NCI-H2029 (cell line): ENCODE measurements at places on chromosomes 12 and 14.

DNA sequence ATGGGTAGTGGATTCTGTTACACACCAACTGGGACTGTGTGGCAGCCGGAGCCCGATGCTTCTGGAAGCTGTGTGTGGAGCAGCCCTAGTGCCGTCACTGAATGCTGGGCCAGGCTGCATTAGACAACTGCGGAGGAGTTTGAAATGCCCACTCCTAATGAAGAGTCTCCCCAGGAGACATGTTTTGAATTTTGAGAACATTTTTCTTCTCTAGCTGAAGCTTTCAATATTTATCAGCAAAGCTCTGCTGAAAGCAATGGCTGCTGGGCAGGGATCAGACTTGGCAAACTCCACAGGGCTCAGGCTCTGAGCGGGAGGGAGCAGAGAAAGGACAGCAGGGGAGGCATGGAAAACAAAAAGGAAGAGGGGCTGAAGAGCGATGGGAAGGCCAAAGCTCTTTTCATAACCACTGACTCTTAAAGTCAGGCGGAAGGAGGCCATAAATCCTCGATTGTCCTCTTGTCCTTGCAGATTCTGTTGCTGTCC, 189.1 kb downstream of the MON2 start:
- DNase-seq: no peak

DNA sequence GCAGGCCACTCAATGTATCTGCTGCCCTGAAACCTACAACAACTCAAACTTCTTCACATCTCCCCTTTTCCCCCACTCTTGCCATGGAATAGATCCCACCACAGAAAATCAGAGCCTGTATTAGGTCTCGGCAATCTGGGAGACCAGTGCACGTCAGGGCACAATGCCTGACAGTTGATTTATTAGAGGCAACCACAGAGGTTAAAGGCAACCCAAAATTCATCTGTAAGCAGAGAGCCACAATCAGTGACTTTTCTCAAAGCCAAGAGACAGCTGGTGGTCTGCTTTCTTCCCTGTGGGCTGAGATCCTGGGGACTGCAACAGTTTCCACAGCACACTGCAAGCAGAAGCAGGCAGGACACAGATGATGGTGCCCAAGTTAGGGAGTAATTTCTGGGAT, 169.0 kb upstream of the NTF3 start:
- DNase-seq: no peak

- no peak for DNase-seq
Observed at GRCh38 chr12:115400011-115400410, 716.0 kb upstream of the TBX3 start.

DNA sequence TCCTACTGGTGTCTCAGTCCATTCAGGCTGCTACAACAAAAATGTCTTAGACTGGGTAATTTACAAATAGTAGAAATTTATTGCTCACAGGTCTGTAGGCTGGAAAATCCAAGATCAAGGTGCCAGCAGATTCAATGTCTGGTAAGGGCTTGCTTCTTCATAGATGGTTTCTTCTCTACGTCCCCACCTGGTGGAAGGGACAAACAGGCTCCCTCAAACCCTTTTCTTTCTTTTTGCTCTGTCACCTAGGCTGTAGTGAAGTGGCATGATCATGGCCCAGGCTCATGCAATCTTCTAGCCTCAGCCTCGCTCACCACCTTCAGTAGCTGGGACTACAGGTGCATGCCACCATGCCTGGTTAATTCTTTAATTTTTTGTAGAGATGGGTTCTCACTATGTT, 106.8 kb upstream of the RPH3A start:
- DNase-seq: no peak

DNA sequence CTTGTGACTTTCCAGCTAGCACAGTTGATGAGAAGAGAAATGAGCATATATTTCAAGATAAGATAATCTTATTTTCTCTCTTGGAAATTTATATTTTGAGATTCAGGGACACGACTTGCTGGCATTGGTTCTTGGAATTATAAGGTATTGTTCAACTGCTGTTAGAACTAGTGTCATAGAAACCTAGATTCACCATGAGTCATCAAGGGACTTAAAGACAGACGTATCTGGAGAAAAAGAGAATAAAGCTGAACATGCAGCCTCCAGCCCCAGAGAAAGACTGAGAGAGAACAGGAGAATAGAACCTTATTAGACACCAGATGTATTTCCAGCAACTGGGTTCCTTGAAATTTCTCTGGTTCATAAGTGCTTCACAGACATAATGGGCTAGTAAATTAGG, 194.4 kb upstream of the PPFIA2 start:
- DNase-seq: no peak
